ENCODE measurements at places on chromosomes 1 and 21.

DNA sequence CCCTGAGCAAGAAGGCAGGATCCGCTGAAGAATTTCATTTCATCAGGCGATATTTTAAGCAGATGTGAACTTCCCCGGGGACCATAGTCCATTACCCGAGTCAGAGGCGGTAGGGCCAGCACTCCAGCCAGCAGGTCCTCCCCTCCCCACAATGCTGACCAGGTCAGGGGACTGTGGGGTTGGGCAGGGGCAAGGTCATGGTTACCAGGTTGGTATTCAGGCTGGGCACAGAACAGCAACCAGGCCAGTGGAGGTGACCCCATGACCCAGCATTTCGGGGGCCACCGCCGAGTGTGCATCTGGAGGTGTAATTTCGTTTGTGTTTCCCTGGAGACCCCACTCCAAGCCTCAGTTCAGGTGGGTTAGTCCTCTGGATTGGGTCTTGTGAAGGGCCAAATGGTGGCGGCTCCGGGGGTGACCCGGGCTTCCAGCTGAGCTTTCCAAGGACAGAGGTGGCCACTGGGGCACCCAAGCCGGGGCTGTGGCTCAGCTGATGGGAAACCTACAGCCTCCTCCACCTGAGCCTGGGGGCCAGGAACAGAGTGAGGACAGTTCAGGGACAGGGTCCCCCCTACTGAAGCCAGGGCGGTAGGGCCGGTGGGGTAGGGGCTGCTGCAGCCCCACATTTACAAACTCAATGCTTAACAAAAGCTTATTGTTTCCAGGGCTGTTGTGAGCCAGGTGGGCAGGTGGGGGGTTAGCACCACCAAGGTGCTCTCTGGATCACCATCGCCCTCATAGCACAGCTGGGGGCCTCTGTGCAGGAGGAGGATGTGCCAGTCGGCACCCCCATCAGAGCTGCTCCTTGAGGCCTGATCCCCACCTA is 2.8 kb downstream of the PRDM16 start:
- DNase-seq, result no peak

DNA sequence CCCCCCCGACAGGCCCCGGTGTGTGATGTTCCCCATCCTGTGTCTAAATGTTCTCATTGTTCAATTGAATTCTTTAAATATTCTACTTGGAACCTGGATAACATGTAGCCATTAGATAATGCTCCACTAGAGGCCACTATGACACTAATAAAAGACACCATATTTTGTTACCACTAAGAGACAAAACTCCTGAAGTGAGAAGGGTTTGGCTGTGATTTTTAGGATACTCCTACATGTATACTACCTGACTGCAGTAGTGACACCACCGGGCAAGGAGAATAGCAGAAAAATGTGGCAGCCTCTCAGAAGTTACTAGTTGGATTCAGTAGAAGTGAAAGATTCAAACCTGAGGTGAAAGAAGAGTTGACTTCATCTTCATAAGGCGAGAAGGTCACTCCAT is 36.0 kb downstream of the F5 start:
- peak; percentile 70 for DNase-seq

DNA sequence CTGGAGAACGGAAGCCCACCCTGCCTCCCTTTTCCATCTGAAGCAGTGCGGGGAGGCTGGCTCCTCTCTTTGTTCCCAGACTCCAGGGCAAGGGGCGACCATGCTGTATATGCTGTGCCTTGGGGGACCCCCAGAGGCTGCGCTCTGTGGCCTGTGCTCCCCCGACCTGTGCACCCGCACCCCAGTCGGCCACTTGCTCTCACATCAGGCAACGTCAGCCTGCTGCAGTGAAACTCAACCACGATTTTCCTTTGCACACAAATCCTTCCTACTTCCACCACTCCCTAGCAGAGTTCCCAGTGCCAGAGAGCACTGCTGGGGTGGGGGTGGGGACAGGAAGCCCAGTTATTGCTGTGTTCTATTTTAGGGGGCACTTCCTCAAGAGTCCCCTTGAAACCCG is 52.5 kb downstream of the SIM2 start:
- no peak for DNase-seq

DNA sequence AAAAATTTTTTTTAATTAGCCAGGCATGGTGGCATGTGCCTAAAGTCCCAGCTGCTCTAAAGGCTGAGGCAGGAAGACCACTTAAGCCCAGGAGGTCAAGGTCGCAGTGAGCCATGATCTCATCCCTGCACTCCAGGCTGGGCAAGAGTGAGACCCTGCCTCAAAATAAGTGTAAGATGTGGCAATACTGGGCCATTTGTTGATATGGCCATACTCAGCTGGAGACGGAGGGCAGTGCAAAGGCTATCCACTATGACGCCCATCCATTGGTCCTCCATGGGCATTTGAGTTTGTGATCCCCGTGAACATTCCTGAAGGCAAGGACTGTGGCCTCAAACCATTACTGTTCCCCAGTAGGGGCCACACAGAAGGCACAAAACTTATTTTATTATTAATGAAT is 1.5 kb downstream of the CASP9 start:
- DNase-seq, result no peak

- no peak for DNase-seq
Observed at GRCh38 chr21:44984792-44985440, 45.1 kb downstream of the SLX9 start.

DNA sequence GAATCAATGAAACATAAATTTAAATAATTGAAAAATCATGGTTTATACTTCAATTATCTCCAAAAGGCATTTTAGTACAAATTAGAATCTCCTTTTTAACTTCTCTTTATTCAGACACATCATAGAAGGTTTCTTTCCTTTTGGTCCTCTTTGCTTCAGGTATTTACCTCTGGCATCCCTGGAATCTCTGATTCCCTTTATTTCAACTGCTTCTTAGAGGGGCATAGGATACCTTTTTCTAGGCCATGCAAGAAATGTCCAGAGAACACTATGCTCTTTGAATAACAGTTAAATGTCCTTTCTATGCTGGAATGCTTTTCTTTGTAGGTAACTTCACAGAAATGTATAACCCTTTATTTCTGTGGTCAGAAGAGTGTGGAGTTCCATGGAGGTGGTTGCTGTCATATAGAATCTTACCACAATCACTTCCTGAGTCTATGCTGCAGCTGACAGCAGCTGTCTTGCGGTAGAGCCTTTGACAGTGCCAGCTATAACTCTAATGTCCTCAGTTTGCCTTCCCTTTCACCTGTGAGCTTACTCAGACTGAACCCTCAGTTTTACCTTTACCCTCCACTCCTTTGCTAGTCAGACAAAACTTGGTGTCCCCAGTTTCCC is 8.6 kb downstream of the LAMC2 start:
- no peak for DNase-seq

DNA sequence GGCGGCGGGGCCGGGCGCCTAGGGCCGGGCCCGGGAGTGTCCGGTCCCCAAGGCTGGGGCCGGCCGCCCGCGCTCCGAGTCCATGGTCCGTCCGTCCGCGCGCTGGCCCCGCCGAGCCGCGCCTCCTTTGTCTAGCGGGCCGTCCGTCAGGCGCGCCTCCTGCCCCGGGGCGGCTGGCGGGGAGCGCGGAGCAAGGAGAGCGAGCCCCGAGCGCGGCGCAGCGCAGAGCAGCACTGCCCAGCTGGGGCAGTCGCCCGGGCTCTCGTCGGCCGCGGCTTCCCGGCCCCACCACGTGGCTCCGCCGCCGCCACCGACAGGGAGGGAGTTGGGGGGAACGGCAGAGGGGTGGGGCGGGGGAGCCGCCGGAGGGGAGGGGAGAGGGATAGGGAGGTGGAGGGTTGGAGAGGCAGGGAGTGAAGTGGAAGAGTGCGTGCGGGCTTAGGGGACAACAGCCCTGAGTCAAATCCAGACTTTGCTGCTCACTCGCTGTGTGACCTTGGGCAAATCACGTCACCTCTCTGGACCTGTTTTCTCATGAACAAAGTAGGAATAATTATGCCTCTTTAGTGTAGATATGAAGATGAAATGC is at the start of gene NKAIN1:
Gene NKAIN1, minus strand, starts transcription at position 235 of the 589 bp plus-strand sequence. CDS start 340 bp downstream, outside the sequence.
- no peak for DNase-seq

DNA sequence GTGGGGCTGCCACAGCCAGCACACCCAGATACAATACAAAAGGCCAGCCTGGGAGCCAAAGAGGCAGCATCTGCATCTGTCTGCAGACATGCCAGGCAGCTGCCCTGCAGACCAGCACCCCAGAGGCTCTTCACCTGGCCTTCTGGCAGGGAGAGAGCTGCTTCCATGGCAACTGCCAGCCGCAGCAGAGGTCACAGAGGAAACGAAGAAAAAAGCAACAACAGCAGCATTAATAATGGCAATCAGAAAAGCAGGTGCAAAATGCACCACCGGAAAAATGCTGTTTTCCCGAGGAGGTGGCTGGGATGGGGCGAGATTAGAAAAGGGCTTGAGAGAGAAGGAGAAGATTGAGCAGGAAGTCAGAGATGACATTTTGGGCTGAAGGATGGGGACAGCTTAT is 309.5 kb downstream of the PCP4 start:
- DNase-seq, result no peak

GRCh38 chr1:219568733-219569132 is 44.2 kb downstream of the ZC3H11B start:
- DNase-seq, result no peak

GRCh38 chr1:145886390-145886789 is 724 bp upstream of the ANKRD35 start:
- no peak for DNase-seq

GRCh38 chr1:229561141-229561540 is 2.6 kb upstream of the ABCB10 start:
- no peak for DNase-seq

GRCh38 chr21:42575111-42575510 is 61.5 kb downstream of the SLC37A1 start:
- DNase-seq, result no peak

DNA sequence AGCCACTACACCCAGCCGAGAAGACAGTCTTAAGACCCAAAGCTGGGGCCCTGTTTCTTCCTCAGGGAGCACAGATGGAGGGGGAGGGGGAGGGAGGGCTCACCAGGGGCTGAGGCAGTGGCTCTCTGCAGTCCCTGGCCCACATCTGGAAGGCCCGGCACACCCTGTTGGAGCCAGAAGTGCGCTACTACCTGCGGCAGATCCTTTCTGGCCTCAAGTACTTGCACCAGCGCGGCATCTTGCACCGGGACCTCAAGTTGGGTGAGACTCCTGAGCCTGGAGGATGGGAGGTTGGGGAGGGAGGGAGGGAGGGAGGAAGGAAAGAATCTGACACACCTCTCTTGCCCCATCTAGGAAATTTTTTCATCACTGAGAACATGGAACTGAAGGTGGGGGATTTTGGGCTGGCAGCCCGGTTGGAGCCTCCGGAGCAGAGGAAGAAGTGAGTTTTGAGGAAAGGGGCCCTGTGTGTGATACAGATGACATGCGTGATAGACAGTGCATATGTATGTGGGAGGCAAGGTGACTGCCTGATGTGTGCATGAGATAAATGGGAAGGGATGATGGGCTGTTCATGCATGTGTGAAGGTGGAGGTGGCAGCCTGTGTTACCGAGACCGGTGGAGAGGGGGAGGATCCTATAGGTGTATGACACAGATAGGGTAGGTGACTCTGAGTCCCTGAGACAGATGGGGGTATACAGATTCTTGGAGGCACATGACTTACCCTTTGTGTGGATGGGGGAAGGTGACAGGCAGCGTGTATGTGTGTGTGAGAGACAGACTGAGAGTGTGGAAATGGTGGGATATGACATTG is 1.5 kb downstream of the PLK3 start:
- DNase-seq, result no peak

DNA sequence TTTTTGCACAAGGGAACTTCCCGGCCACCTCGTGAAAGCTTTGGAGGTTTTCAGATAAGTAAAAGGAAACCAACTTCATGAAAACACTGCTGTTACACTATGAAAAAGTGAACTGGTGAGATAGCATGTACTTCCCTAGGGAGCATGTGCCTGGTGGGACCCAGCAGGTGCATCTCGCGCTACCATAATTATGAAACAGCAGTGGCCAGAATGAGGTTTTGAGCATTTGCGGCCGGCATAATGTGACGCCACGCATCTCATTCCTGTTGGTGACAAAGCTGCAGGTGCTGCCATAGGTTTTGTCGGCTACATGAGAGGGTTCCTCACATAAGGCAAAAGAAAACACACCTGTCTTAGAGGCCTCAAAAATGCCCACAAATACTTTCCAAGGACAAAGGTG is 1.7 kb downstream of the KRTAP10-3 start:
- no peak for DNase-seq

GRCh38 chr1:82807563-82807962 is 1006.8 kb downstream of the ADGRL2 start:
- no peak for DNase-seq

- DNase-seq, result no peak
Observed at GRCh38 chr1:247443641-247444040, 14.3 kb downstream of the OR2B11 start.

- DNase-seq, result peak; percentile 13
Observed at GRCh38 chr1:69700770-69701169, 133.0 kb downstream of the LRRC7 start.

DNA sequence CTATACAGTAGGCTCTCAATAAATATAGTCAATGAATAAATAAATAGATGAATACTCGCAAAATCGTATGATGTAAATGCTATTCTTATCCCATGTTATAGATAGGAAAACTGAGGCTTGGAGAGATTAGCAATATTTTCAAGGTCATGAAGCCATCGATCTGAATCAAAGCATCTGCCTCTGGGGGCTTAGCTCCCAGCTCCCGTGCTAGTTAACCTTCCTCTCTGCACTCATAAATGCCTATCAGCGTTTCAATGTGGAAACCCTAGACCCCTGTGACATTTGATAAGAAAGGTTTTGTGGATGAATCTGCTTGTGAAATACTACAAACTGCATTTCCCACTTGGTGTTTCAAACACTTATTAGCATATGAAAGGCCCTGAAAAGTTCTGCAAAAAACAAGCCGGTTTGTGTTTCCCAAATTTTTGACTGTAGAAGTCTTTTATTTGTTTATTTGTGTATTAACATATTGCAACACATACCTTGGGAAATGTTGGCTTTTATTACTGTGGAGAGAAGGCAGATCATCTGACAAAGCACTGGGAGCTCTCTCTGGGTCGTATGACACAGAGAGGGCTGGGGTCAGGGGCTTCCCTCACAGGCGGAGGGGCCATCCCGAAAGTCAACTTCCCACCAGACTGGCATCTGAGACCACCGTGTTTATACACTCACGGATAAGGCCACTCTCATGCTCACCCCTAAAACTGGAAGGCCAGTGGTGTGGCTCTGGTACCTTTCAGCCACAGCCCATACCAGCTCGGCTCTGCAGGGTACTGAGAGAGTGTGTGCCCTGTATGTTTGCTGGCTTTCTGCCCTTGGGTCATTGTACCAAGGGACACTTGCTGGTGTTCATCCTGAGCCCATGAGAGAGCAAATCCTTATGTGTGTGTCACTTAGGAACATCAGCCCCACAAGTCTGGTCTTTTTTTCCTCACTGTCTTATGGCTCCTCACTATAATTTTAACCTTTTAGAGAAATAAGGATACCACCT is 993 bp upstream of the PROK1 start:
- DNase-seq, result no peak

- peak; percentile 23 for DNase-seq
Observed at GRCh38 chr1:46342084-46342656, 1.6 kb downstream of the NSUN4 start.
